ENCODE measurements at places on chromosomes 13 and 19. TPM values are rescaled to one million over a fixed set of nuclear protein-coding genes. Genes with fewer than 3 reads are reported as not detected.

DNA sequence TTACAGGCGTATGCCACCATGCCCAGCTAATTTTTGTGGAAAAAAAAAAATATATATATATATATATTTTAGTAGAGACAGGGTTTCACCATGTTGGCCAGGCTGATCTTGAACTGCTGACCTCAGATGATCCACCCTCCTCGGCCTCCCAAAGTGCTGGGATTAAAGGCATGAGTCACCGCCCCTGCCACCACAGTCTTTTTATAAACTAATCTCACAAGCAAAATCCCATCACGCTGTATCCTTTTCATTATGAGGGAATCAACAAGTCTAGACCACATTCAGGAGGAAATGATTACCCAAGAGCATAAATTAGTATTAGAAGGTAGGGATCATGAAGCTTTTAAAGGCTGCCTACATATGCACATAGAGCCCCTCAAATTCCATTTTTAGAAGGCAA, 210.6 kb upstream of the NBEA start:
- H3K4me3 ChIP-seq: no peak overlapping the region
- DNase-seq: no peak
- H3K4me1 ChIP-seq: no peaks in the 10 kb centered on the region

Gene PTH2
- total RNA-seq: not detected

Gene TSSK6
- total RNA-seq: 1.3 TPM

Gene NDFIP2
- total RNA-seq: 46.3 TPM

Data from left lung (tissue), 14 donors.